ENCODE measurements at places on chromosomes 6 and 20. TPM values are rescaled to one million over a fixed set of nuclear protein-coding genes. Genes with fewer than 3 reads are reported as not detected.

SLC2A10 gene
- total RNA-seq: 3.1 TPM

PPP1R3G gene
- total RNA-seq: 7.2 TPM

GRCh38 chr6:33175436-33176069, 16.7 kb downstream of the COL11A2 start:
- no peak for DNase-seq

GRCh38 chr6:132412656-132413498, 11.6 kb upstream of the MOXD1 start:
- DNase-seq: no peak

DNA sequence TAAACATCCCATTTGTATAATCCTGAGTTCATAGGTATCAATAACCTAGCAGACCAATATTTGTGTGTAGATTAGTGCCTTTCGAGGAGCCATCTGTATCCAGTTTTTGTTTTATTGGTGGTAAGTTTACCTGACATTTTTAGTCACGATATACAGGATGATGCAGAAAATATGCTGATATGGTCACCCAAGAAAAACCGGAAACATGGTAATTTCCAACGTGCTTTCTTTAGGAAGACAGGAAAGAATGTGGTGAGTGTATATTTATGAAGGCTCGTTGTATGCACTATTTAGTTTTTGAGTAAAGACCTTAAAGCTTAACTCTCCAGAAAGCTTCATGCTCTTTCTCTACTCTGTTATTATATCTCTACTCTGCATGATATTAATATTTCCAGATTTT, 180.2 kb upstream of the PHACTR1 start:
- no peak for DNase-seq

DNA sequence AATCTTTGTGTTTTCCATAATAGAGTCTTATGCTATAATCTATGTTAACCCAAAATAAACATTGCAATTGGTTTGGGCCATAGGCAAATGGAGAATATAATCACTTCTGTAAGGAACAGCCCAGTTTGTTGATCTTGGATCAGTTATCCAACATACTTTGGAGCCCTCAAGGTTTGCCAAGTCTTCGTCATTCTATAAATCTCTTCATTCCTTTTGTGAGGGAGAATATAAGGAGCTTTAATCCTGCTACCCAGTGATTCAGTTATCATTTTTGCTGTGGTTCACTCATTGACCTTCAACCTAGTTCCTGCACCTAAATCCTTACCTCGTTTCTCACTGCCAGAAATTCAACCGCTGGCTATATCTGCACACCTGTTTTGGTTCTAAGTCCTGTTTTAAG, 500.3 kb upstream of the PTCHD4 start:
- DNase-seq: no peak
